Right atrium auricular region (tissue), 2 donors: ENCODE measurements at places on chromosomes 1 and 21. TPM values are rescaled to one million over a fixed set of nuclear protein-coding genes. Genes with fewer than 3 reads are reported as not detected.

GSTM1 gene
- not detected for total RNA-seq

LCE2A gene
- total RNA-seq, result not detected

OR2T11 gene
- total RNA-seq, result not detected

CCDC17 gene
- total RNA-seq, result 0.39 TPM

B3GALT5 gene
- total RNA-seq, result not detected

MTARC1 gene
- total RNA-seq, result 4.0 TPM

LYPD8 gene
- total RNA-seq, result not detected

MKNK1 gene
- total RNA-seq, result 25.0 TPM

TP73 gene
- not detected for total RNA-seq

S100A5 gene
- total RNA-seq, result not detected

GJB4 gene
- total RNA-seq, result not detected

TRIM33 gene
- total RNA-seq, result 17.9 TPM

- DNase-seq, result peak; percentile 71
- peaks cover 20% of the 10 kb centered on the region for H3K36me3 ChIP-seq
- H3K4me1 ChIP-seq, result no peaks in the 10 kb centered on the region
- H3K27ac ChIP-seq, result peak overlapping the region; percentile 98
Observed at GRCh38 chr1:181089676-181090544, 1.4 kb downstream of the IER5 start.

- no peak overlapping the region for H3K27ac ChIP-seq
- no peak for DNase-seq
- no peaks in the 10 kb centered on the region for H3K4me1 ChIP-seq
- H3K4me3 ChIP-seq, result no peak overlapping the region
- H3K27me3 ChIP-seq, result no peaks in the 10 kb centered on the region
Observed at GRCh38 chr1:241834733-241835377, 13.1 kb upstream of the EXO1 start.

- H3K4me1 ChIP-seq, result no peaks in the 10 kb centered on the region
- no peaks in the 10 kb centered on the region for H3K27me3 ChIP-seq
- H3K4me3 ChIP-seq, result no peak overlapping the region
- no peaks in the 10 kb centered on the region for H3K36me3 ChIP-seq
Observed at GRCh38 chr1:81703391-81703755, 97.4 kb upstream of the ADGRL2 start.

- H3K4me1 ChIP-seq, result peaks cover 23% of the 10 kb centered on the region
- no peak within 1 kb of the TSS for H3K27ac ChIP-seq
- H3K27me3 ChIP-seq, result peaks cover 19% of the 10 kb centered on the region
- no peak for DNase-seq
Observed at GRCh38 chr1:32886004-32886827, at the start of gene HPCA. TSS of gene HPCA (plus strand) at chr1:32886491. CDS start at chr1:32888899, 2,408 bp downstream.

DNA sequence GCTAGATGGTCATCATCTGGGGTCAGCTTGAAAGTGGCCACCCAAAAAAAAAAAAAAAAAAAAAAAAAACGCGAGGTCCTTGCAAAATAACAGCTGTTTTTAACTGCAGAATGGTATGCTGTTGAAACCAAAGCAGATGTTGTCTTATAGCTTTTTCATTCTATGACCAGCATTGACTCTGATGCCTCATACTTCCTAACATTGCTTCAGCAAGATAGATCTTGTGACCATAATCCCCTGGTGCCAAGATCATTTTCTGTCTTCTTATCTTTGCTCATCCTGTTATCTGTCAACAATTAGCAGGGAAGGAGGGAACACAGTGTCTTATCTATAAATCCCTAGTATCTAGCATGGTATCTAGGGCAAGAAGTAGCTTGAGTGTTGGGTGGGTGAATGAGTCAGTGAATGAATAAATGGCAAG is 181.5 kb downstream of the PLPP3 start:
- no peaks in the 10 kb centered on the region for H3K27me3 ChIP-seq
- no peak for DNase-seq
- H3K4me3 ChIP-seq, result no peak overlapping the region
- peaks cover 15% of the 10 kb centered on the region for H3K4me1 ChIP-seq

DNA sequence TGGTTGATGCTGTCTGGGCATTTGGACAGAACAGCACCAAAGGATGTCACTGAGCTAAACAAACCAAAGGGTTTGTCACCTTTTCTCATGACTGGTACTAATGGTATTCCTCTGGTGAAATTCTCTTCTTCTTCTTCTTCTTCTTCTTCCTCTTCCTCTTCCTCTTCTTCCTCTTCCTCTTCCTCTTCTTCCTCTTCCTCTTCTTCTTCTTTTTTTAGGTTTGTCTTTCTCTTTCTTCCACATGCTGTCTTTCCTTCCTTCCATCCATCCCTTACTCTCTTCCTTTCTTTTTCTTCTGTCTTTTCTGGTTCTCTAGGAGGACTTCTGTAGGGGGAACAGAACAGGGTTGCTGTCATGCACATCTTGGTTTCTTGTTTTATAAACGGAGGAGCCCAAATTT is 9.3 kb upstream of the IGFN1 start:
- H3K4me3 ChIP-seq, result no peak overlapping the region
- H3K27ac ChIP-seq, result no peak overlapping the region
- no peaks in the 10 kb centered on the region for H3K27me3 ChIP-seq
- H3K4me1 ChIP-seq, result peaks cover 16% of the 10 kb centered on the region
- no peak for DNase-seq

DNA sequence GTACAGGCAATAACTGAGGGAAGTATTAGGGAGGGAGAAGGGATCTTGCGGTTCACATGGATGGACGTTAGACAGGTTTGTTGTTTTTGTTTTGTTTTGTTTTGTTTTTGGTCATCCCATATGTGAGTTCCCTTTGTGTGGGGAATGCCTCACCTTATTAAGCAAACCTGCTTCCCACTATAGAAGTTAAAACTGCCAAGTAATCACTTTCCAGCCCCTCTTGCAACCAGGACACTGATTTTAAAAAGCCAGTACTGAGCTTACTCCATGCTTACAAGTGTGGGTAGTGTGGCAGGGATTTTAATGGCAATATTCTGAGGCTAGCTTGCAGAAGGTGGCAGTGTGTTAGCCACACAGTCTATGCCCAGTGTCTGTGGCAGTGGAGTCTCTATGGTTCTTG is 26.5 kb downstream of the SPATA45 start:
- no peaks in the 10 kb centered on the region for H3K4me1 ChIP-seq
- H3K4me3 ChIP-seq, result no peak overlapping the region
- H3K27me3 ChIP-seq, result no peaks in the 10 kb centered on the region
- DNase-seq, result no peak
- H3K27ac ChIP-seq, result no peak overlapping the region

GRCh38 chr21:27645285-27645684 is 678.4 kb upstream of the ADAMTS5 start:
- no peaks in the 10 kb centered on the region for H3K4me1 ChIP-seq
- no peak overlapping the region for H3K4me3 ChIP-seq
- H3K27me3 ChIP-seq, result no peaks in the 10 kb centered on the region
- DNase-seq, result no peak
- no peaks in the 10 kb centered on the region for H3K36me3 ChIP-seq
- no peak overlapping the region for H3K27ac ChIP-seq

DNA sequence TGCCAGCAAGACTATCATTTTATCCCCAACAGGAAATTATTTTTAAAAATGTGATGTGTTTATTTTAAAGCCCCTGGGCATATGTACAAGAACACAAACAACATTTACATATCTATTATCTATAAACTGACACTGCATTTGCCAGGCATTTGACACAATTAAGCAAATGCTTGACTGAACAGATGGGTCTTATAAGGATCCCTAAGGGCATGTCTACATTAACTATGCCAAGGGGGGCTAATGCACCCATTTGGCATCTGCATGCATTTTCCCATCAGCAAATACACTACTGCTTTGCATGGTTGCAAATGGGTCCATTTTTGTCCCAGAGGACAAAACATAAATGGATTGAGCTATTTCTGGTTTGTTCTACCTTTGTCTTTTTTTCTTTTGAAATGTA is 884.8 kb upstream of the B3GALT2 start:
- H3K4me1 ChIP-seq, result no peaks in the 10 kb centered on the region
- no peak overlapping the region for H3K4me3 ChIP-seq
- peak overlapping the region; percentile 76 for H3K27ac ChIP-seq

- no peak for DNase-seq
- no peaks in the 10 kb centered on the region for H3K4me1 ChIP-seq
- no peaks in the 10 kb centered on the region for H3K27me3 ChIP-seq
Observed at GRCh38 chr1:41479000-41479807, 5.3 kb downstream of the EDN2 start.

GRCh38 chr1:207140536-207140935 is 36.5 kb downstream of the C4BPA start:
- no peaks in the 10 kb centered on the region for H3K27me3 ChIP-seq
- no peaks in the 10 kb centered on the region for H3K36me3 ChIP-seq
- no peaks in the 10 kb centered on the region for H3K4me1 ChIP-seq
- no peak for DNase-seq
- no peak overlapping the region for H3K4me3 ChIP-seq

GRCh38 chr1:73310797-73311381 is 887.1 kb downstream of the LRRIQ3 start:
- no peak overlapping the region for H3K4me3 ChIP-seq
- no peak overlapping the region for H3K27ac ChIP-seq
- no peaks in the 10 kb centered on the region for H3K36me3 ChIP-seq
- no peaks in the 10 kb centered on the region for H3K27me3 ChIP-seq
- H3K4me1 ChIP-seq, result no peaks in the 10 kb centered on the region

- H3K27ac ChIP-seq, result no peak overlapping the region
- H3K36me3 ChIP-seq, result no peaks in the 10 kb centered on the region
- no peak overlapping the region for H3K4me3 ChIP-seq
- no peak for DNase-seq
- H3K4me1 ChIP-seq, result no peaks in the 10 kb centered on the region
- no peaks in the 10 kb centered on the region for H3K27me3 ChIP-seq
Observed at GRCh38 chr21:44820851-44821250, 3.0 kb upstream of the SUMO3 start.

DNA sequence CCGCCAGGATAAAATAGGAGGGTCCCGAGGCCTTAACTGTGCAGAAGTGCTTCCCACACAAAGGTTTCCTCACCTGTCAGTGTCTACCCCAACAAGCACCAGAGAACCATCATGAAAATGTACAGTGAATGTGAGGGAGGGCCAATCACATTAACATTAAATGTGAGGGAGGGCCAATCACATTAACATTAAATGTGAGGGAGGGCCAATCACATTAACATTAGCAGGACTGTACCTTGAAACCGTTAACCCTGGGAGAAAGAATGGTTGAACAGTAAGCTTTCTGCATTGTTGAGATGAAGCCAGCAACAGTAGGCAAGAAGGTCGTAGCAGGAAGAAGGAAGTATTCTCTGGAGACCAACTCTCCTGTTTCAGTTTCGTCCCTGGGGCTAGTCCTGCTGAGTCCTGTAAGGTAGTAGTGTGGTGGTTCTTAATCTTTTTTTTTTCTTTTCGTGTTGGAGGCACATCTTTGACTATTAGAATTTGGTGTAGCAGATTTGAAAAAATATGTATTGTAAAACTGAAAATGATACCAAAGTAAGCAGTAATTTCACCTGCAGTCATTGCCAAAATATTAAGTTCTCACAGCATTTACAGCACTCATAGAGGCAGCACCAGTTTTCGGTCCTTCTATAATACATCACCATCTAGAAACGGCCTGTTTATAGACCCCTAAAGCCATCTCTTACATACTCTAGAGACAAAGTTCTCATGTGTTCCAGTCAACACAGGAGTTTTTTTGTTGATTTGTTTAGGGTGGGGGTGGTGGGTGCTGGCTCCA is 98.6 kb upstream of the PPP2R5A start:
- H3K27ac ChIP-seq, result no peak overlapping the region
- no peaks in the 10 kb centered on the region for H3K36me3 ChIP-seq
- H3K27me3 ChIP-seq, result no peaks in the 10 kb centered on the region
- no peak for DNase-seq
- H3K4me3 ChIP-seq, result no peak overlapping the region

GRCh38 chr1:243756529-243756928 is 93.5 kb downstream of the AKT3 start:
- H3K4me3 ChIP-seq, result no peak overlapping the region
- no peaks in the 10 kb centered on the region for H3K27me3 ChIP-seq
- H3K27ac ChIP-seq, result no peak overlapping the region
- no peaks in the 10 kb centered on the region for H3K36me3 ChIP-seq

GRCh38 chr1:151145304-151146071 is 943 bp downstream of the SEMA6C start:
- H3K4me3 ChIP-seq, result peak overlapping the region; percentile 93
- DNase-seq, result no peak
- H3K27me3 ChIP-seq, result no peaks in the 10 kb centered on the region

DNA sequence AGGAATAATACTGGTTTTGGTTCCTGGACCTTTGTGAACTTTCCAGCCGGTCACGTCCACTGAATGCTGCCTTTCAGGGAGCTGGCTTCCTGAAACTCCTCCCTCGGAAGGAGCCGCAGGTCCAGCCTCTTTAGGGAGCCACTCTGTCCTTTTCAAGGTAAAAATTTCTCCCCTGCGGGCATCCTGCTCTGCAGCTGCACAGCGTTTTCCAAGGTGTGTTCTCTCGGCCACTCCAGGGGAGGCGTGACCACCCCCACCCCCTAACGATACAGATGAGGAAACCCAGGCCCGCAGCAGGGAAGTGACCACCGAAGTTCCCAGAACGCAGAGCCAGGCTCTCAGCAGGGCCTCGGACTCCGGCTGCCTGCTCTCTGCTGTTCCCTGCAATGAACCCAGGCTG is 21.5 kb downstream of the PADI2 start:
- DNase-seq, result no peak
- H3K4me3 ChIP-seq, result no peak overlapping the region
- H3K4me1 ChIP-seq, result no peaks in the 10 kb centered on the region
- H3K27ac ChIP-seq, result no peak overlapping the region
- no peaks in the 10 kb centered on the region for H3K36me3 ChIP-seq

DNA sequence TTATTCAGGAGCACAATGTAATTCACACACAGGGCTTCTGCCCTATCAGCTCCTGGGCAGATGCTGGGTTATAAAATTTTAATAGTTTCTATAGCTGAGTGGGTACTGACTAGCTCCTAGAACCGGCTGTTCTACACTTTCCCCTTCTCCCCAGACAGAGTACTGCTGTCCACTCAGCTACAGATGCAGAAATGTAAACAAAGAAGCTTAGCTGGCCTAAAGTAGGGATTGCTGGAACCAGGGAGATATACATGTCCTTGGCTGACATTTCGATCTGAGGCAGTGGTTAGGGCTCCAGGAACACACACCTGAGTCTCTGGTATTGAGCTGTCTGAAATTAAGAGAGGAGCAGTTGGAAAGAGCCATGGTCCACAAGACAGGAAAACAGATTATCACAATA is 211.5 kb upstream of the USP24 start:
- DNase-seq, result no peak
- H3K36me3 ChIP-seq, result no peaks in the 10 kb centered on the region
- H3K4me3 ChIP-seq, result no peak overlapping the region
- no peaks in the 10 kb centered on the region for H3K27me3 ChIP-seq

DNA sequence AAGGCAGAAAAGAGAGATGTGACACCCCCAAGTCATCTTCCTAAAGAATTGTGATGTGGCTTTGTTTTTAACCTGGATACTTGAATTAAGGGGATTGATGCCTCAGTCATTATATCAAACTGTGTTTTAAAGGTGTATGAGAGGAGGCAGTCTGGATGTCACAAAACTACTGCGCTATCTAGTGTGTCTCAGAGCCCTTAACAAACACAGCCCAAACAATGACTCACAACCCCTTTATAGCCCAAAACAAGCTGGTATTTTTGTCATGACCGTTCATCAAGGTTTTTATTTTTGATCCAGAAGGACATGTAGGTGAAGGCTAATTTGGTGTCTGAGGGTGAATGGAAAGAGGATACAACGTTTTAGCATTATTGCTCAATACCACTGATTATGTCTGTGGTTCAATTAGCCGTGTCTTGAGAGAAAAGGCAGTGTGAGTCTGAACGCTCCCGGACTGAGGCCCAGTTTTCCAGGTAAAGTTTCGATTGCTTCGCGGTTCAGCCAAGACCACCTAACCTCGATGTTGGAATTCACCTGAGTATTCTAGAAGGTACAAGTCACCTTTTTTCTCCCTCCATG is 71.6 kb downstream of the SGIP1 start:
- no peaks in the 10 kb centered on the region for H3K27me3 ChIP-seq
- H3K4me1 ChIP-seq, result no peaks in the 10 kb centered on the region
- H3K27ac ChIP-seq, result no peak overlapping the region
